Vagina (tissue), 2 donors: ENCODE measurements at places on chromosomes 1 and 21.

DNA sequence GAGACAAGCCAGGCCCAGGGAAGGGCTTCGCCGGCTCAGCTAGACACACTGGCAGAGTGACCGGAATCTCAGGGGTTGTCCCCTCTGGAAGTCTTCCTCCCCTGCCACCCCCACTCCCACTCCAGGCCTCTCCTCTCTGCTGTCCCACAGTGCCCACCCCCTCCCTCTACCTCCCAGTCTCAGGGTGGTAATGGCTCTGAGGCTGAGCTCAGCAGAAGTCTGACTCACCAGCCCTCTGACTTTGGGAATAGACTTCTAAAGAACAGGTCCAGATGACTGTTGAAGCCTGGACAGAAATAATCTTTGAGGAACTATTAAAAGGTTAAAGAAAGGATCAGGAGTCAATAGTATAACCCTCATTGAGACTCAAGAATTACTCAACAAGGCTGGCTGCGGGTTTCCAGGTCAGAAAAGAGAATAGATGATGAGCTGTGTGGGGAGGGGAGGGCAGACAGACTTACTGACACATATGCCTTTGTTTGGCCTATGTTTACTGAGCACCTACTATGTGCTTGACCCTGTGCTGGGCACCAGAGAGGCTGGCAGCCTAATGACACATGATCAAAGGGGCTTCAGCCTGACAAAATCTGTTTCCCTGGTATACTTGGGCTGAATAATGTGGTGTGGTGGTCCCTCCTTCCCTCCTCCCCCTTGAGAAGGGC lies 8.2 kb downstream of the HCRTR1 start:
- no peak for DNase-seq

- no peak for DNase-seq
Measured at GRCh38 chr1:243433737-243434370, 178.0 kb downstream of the SDCCAG8 start.

GRCh38 chr1:19596065-19596713 lies 47.9 kb upstream of the NBL1 start:
- no peak for DNase-seq

DNA sequence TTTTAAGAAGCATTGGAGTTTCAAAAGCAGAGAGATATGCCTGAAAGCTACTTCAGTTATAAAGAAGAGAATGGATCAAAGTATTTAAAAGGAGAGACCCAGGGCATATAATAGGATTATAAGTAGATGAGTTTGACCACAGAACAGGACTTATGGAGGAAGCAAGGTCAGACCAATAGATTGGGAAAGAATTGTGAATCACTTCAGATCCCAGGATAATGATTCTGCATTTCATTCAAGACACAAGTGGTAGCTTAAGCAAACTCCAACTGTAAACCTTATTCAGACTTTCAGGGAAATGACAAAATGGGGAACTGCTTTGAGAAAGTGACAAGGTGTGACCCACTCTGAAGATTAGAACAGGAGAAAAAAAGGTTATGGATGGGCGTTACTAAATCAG lies 18.9 kb upstream of the OR10J5 start:
- DNase-seq, result no peak

GRCh38 chr1:92030656-92031107 lies 897 bp downstream of the EPHX4 start:
- no peak for DNase-seq

GRCh38 chr1:145702826-145703225 lies 4.3 kb downstream of the PDZK1 start:
- DNase-seq, result no peak

- no peak for DNase-seq
Measured at GRCh38 chr1:182332261-182333060, 59.1 kb downstream of the GLUL start.

DNA sequence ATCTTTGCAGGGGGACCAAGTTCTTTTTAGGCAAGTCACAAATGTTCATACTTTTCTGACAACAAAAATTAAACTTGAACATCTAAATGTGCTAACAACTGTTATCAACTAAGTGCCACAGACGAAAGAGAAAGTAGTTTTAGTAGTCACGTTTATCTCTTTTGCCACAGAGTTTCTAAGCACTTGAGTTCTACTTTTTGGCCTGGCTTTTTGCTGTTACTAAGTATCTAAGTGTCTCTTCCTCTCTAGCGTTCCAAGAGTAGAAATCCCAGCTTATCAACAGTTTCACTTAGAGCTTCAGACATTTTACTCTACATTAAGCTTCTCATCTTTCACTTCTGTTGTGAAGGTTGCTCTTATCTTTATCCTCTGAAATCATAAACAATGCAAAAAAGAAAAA lies 34.2 kb downstream of the GATAD2B start:
- DNase-seq, result no peak

DNA sequence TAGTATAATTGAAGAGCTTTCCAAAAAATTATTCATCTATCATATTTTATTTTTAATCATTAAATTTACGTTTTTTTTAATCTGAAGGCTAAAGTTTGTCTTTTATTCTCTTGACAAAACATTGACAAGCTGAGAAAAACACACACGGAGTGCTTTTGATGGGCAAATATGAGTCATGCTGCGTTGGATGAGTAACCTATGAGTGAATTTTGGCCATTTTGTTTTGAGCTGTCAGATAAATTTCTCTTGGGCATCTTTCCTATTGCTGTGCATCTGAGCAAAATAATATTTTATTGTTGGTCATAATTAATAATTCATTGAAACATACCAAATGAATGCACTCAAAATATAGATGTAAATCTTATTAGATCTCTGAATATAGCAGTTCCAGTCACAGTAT lies 1144.1 kb upstream of the ADGRL2 start:
- DNase-seq, result no peak

DNA sequence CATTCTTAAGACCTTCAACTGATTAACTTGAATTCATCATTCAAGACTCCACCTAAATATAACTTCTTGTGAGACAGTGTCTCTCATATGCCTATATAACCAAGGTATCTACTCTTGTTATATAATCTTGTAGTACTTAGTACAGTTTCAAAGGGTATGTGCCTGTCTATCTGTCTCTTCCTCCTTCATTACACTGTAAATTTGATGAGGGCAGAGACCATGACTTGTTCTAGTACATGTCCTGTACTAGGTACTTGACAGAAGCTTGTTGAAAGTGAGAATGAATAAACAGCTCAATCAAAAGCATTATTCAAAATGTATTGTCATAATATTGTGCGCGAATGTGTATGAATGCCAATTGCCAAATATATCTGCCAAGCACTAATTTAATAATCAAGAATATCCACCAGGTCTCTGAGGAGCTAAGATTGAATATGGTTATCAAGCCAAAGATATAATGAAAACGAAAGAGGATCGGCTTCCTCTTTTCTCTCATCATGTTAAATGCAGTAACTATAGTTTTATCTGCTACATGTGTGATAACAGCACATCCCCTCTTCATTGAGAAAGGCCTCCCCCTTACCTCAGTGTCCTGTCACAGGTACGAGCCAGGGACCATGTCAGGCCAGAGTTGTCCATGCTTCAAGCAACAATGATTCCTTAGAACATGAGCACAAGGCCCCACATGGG lies 117.3 kb downstream of the UCHL5 start:
- DNase-seq, result no peak

DNA sequence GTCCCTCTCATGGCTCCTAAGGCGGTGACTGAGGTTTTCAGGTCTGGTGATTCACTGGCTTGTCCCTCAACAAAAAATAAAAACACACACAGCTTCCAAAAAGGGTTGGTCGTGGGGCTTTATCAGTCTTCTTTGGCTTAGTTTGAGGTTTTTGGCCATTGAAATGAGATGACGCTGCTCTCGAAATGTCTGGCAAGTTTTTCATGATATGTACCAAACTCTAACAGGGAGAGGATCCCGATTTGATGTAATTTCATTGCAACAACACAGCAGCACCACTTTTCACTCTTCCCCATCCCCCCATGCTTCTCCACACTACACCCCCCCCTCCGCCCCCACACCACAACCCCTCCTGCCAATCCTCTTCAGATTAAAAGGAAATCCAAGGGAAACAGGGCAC lies 187.1 kb upstream of the NFIA start:
- DNase-seq, result no peak

DNA sequence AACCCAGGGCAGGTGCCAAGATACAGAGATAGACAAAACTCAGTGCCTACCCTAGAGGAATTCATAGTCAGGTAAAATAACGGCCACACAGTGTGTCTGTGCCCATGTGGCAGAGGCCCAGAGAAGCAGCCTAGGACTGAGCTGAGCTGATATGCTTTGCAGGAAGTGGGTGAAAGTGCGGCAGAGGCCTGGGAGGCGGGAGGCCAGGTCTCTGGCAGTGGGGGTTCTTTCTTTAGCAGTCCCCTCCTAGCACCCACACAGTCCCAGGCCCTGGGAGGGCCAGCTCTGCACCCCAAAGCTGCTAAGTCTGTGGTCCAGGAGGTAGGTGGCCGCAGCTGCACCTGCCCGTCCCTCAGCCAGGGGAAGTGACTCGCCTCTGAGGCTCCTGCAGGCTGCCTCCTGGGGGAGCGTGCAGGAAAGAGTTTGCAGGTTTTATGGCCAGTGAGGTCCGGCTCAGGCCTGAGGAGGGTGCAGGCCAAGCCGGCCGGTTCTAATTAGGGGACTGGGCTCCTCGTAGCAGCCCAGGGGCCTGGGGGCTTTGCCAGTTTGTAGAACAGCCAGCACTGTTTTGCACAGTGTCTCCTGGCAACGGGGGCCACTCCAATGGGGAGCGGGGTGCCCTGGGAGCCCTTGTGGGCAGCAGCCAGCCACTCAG lies 107.9 kb downstream of the SPSB1 start:
- DNase-seq, result no peak

DNA sequence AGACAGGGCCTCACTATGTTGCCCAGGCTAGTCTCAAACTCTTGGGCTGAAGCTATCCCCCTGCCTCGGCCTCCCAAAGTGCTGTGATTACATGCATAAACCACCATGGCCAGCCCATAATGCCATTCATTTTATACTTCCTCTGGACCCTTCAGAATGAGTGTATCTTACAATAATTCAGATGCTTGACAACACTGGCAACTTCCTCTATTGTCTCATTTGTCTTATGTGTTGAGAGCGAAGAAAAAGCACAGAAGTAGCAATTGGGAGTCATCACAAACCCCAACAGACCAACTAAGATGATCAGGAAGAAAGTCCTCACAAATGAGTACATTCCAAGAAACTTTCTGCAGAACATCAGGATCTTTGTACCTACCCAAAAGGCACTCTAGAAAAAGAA lies 191.9 kb downstream of the RERE start:
- no peak for DNase-seq

- no peak for DNase-seq
Measured at GRCh38 chr1:15882665-15883064, 35.2 kb downstream of the SPEN start.

- no peak for DNase-seq
Measured at GRCh38 chr1:13722808-13723360, 22.9 kb downstream of the PRDM2 start.

GRCh38 chr1:230270185-230270558 lies 156.0 kb downstream of the PGBD5 start:
- no peak for DNase-seq

- DNase-seq, result no peak
Measured at GRCh38 chr1:64963466-64963865, 2.9 kb downstream of the JAK1 start.

DNA sequence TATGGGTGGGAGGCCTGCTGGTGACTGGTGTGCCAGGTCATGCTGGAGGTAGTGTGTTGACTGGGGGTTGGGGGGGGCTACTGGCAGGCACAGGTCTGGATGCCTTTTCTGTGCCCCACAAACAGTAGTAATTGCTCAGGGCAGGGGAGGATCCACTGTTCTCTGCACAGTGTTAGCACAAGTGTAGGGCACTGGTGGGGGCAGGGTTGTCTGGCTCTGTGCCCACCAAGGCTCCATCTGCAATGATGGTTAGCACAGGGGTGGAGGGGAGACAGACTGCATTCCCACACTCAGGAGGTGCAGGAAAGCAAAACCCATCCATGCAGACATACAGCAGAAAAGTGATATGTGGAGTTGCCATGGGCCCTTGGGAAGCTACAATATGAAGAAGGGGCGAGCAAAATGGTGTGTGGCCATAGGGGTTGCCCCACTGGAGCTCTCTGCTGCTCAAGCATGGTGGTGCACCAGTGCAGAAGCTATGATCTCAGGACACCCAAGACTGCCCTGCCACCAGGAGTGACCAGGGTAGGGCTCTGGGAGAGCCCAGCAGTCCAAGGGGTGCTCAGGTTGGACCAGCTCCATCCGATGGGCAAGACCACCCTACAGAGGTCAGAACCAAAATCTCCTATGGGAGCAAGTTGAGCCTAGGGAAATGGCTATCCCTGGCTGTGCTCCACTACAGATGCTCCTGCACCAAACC lies 122.2 kb upstream of the KCTD3 start:
- no peak for DNase-seq

- no peak for DNase-seq
Measured at GRCh38 chr21:34074283-34075090, 1.1 kb downstream of the MRPS6 start.
